Fibroblast of the aortic adventitia (primary cell): ENCODE measurements at places on chromosomes 16 and 17. TPM values are rescaled to one million over a fixed set of nuclear protein-coding genes. Genes with fewer than 3 reads are reported as not detected.

DNA sequence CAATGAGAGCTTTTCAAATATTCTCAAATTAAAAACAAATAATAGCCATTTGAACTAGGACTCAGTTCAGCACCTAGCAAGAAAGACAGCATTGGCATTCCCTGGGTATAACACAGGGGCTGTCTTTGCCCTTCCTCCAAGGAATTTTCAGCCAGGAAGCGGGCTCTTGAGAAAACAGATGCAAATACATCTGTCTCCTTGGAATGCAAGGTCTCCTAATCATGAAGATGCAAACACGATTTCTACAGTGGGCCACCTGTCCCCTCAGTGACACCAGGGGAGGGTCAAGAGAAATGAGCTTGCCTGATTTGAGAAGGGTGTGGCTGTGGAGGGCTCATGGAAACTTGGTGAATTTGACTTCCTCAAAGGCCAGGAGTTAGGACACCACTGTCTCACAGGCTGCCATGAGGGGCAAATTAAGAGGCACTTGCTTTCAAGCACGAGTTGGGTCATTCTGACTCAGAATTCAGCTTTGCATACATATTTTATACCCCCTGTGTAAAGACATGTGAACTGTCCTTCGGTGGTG lies 24.5 kb upstream of the SUPT4H1 start:
- no peak for DNase-seq

The EMP2 gene
- total RNA-seq = 6.8 and 31.1 TPM in 2 replicates

DNA sequence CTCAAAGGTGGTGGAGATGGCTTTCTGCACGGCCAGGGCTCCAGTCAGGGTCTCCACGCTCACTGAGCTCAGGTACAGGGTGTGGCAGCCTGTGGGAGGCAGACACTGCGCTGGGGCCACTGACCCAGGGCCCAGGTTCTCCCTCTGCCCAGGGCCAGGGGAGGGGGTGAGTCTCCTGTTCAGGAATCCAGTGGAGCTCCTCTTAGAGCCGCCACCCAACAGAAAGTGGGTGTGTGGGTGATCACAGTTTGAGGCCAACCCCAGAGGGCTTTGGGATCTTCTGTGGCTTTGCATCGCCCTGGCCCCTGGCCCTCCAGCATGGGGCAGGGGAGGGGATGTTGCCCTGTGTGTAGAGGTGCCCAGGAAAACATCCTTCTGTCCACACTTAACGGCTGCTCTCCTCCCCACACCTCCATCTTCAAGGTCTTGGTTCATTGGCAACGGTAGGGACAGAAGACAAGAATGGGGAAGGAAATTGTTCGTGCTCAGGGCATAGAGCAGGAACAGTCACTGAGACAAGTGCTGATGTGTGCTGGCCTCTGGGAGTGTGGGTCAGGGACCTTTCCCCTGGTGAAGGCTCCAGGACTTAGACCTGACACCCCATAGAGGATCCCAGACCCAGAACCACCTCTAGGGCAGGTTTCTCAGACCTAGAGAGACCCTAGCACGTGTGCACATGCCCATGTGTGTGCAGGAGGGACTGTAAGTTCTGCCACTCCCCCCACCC lies 21.5 kb downstream of the TNS4 start:
- DNase-seq = no peak

The SOST gene
- total RNA-seq = 0.09 TPM in 1 of 2 replicates, not detected in the other

GRCh38 chr16:28492511-28492910 lies 637 bp upstream of the CLN3 start:
- DNase-seq = no peak

- no peak for DNase-seq
Measured at GRCh38 chr16:1858189-1858865, 13.6 kb downstream of the MEIOB start.

DNA sequence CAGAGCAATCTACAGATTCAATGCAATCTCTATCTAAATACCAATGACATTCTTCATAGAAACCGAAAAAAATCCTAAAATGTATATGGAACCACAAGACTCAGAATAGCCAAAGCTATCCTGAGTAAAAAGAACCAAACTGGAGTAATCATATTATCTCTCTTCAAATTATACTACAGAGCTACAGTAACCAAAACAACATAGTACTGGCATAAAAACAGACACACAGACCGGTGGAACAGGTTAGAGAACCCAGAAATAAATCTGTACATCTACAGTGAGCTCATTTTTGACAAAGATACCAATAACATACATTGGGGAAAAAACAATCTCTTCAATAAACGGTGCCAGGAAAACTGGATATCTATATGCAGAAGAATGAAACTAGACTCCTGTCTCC lies 45.4 kb downstream of the MPHOSPH6 start:
- no peak for DNase-seq

DNA sequence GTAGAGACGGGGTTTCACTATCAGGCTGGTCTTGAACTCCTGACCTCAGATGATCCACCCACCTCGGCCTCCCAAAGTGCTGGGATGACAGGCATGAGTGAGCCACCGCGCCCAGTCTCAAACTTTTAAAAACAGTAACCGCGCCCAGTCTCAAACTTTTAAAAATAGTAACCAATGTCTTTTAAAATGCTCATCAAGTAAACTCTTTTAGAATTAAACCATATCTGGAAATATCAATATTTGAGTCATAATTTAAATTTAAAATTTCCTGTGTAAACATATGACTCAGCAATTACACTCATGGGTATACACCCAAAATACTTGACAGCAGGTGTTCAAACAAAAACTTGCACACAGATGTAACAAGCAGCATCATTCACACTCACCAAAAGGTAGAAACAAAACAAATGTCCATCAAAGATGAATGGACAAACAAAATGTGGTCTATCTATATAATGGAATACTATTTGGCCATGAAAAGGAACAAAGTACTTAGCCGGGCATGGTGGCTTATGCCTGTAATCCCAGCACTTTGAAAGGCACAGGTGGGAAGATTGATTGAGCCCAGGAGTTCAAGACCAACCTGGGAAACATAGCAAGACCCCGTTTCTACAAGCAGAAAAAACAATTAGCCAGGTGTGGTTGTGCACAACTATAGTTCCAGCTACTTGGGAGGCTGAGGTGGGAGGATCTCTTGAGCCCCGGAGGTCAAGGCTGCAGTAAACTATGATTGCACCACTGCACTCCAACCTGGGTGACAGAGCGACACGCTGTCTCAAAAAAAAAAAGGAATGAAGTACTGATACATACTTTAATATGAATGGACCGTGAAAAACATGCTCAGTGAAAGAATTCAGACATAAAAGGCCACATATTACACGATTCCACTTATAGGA lies 20.2 kb downstream of the ENPP7 start:
- no peak for DNase-seq

The PRAC1 gene
- total RNA-seq = not detected in 2 replicates

- no peak for DNase-seq
Measured at GRCh38 chr17:27741971-27742575, 58.3 kb downstream of the NOS2 start.

The HSF5 gene
- 0.16 TPM in 1 of 2 replicates, not detected in the other for total RNA-seq

The LRRC75A gene
- total RNA-seq = 3.6 and 6.1 TPM in 2 replicates

DNA sequence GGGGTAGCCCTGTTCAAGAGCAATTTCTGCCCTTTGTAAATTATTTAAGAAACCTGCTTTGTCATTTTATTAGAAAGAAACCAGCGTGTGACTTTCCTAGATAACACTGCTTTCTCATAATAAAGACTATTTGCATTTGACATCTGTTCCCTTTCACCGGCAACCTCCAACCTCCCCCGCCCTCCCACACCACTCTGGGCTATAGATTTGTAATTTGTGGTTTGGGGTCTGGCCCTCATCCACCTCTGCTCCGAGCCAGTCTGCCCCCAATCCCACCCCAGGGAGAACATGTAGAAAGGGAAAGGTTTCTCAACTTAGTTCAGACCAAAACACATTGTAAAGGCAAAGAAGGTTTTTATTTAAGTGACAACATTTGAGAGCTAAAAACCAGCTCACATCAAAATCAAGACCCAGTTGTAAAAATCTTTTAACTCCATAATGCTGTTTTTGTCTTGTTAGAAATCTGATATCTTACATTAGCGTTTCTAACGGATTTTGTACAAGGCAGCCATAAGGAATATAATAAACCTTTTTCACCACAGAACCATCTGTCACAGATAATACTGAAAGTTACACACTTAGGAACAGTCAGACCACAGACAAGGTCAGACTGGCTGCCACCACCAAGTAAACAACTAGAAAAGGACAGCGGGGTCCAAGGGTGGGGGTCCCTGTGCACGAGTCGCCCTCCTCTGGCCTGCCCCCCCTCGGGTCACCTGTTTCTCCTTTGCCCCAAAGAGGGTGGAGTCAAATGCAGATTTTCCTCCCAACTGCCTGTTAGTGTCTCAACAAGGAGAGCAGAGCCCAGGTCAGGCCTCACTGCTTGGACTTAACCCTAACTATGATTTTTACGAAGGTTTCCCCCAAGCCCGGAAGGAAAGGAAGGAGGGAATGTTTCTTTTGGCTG lies 6.9 kb downstream of the PIMREG start:
- DNase-seq = no peak

DNA sequence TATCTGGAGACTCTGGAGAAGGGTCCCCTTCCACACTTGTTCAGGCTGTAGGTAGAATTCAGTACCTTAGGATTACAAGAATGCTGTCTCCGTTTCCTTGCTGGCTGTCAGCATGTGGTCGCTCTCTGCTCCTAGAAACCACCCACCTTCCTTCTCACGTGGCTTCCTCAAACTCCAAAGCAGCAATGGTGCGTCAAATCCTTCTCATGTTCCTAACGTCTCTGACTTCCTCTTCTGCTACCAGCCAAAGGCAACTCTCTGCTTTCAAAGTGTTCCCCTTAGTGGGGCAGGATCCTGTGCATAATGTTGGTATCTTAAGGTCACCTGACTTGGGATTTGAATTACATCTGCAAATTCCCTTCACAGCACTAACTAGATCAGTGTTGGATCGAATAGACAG lies 30.9 kb upstream of the DYNLRB2 start:
- no peak for DNase-seq

The TMEM235 gene
- total RNA-seq = not detected in 2 replicates

- no peak for DNase-seq
Measured at GRCh38 chr16:14958323-14958600, 16.6 kb upstream of the PDXDC1 start.

GRCh38 chr17:63774969-63775265 lies 947 bp downstream of the DDX42 start:
- peak; percentile 23 for DNase-seq

The CDYL2 gene
- 3.4 and 5.2 TPM in 2 replicates for total RNA-seq

The RMI2 gene
- 3.0 and 24.4 TPM in 2 replicates for total RNA-seq

The IRX6 gene
- not detected in 2 replicates for total RNA-seq
